ENCODE measurements at places on chromosomes 4 and X.
A peak's percentile ranks its signal among the peaks of the same experiment; 100 is the strongest.

- DNase-seq = no peak
Measured at GRCh38 chr4:66017671-66018070, 347.4 kb upstream of the EPHA5 start.

DNA sequence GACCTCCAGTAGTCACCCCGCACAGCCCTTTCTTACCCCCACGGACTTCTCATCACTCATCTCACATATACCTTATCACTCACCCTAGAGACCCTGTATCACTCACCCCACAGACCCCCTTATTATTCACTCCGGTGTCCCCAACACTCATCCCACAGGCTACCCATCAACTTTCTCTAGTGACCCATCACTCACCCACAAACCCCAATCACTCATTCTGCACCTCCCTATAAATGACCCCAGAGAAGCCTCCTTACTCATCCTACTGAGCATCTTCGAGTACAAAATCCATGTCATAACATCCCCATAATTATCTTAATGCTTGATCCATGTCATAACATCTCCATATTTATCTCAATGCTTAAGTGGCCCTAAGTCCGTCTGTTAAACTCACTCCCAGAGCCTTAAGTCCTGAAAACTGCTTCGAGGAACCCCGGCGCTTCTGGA is 934 bp downstream of the ZNF41 start:
- DNase-seq = no peak

GRCh38 chr4:155173371-155173770 is 35.1 kb upstream of the NPY2R start:
- DNase-seq = no peak

GRCh38 chr4:165462009-165462408 is 83.2 kb downstream of the CPE start:
- DNase-seq = no peak

DNA sequence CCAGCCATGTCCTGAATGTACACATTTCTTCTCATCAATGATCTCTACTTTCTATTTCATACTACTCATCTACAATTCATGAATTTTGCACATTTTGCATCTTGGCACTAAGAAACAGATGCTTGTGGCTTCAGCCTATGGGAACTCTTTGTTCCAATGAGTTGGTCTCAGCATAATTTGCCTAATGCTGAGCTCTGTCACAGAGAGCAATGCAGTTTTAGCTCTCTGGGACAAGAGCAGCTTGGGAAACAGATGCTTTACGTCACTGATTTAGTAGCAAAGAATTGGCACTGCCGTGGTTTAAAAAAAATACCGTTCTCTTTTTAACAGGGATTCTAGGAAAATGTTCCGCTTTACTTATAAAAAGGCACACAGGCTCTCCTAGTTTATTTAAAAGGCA is 162.4 kb downstream of the WDFY3 start:
- DNase-seq = peak; percentile 4

- DNase-seq = peak; percentile 65
Measured at GRCh38 chr4:121736735-121737351, 28.1 kb downstream of the SMIM43 start.

DNA sequence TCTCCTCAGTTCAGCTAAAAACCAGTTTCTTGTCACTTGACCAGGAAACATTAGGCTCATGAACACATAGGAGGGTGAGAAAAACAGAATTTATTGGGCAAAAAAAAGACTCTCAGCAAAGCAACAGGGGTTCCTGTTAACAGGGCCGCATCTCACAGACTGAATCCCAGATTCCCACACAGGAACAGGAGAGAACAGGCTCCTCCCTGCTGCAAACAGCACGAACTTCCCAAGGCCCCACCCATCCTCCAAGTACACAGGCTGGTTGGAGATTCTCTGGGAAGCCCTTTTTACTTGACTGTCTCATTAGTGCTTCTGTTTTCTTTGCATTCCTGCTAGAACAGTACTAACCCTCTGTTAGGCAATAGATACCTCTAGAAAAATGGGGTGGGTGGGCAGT is 52.4 kb upstream of the IL21 start:
- no peak for DNase-seq

DNA sequence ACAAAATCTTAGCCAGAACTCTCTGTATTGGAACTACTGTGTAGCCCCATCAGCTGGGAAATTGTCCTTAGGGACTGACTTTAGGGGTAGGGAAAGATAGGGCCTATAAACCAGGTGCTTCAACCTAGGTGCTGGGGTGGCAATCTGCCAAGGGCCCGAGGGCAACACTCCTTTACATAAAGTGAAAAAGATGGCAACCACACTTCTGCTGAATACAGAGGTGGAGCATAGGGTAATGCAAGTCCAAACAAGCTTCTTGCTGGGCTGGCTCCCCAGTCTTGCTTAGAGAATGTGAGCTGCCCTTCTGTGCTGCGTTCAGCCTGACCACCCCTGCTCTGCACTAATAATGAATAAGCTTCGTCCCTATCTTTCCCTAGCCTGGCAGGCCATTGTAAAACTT is 9.8 kb downstream of the ZBTB33 start:
- no peak for DNase-seq

- DNase-seq = no peak
Measured at GRCh38 chr4:1069394-1069793, 44.0 kb downstream of the RNF212 start.

DNA sequence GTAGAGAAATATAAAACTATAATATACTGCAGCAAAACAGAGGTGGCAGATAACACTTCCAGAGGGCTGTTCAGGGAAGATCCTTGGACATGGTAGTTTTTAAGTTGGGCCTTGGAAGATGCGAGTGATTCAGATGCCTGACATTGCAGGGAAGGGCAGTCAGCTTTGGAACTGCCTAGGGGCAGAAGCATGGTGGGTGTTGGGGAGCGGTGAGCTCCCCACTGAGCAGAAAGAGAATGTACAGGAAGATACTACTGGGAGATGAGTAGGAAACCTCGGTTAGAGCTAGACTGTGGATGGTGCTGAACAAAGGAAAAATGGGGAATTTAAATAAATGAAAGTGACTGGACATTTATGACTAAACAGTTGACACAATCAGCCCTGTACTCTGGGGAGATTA is 24.9 kb upstream of the SEC24B start:
- DNase-seq = no peak

GRCh38 chrX:40016749-40017148 is 81.0 kb downstream of the BCOR start:
- no peak for DNase-seq

- DNase-seq = no peak
Measured at GRCh38 chr4:147378780-147379179, 102.1 kb upstream of the EDNRA start.

GRCh38 chr4:16212138-16212782 is 14.0 kb downstream of the TAPT1 start:
- DNase-seq = no peak

- DNase-seq = no peak
Measured at GRCh38 chr4:69874507-69874906, 14.6 kb upstream of the SULT1E1 start.

DNA sequence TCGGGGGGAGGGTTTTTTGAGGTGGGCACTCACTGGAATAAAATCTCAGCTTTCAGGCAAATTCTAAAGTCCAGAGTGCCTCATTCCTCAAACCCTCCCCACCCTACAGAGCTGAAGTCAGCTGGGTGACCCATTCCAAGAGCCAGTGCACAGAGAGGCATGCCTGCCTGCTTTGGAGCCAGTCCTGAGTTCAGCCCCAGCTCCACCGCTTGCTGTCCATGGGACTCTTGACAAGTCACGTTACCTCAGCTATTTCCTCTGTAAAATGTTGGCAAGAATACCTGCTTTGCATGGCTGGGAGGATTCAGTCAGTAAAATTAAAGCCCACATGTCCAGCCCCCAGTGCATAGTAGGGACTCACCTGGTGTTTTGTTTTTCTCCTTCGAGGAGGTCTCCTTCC is 125.9 kb upstream of the PJA1 start:
- no peak for DNase-seq

GRCh38 chr4:9704551-9705332 is 76.7 kb upstream of the DRD5 start:
- DNase-seq = no peak
